ENCODE measurements at places on chromosomes 7 and 10. TPM values are rescaled to one million over a fixed set of nuclear protein-coding genes. Genes with fewer than 3 reads are reported as not detected.

The C10orf67 gene
- not detected for total RNA-seq

The BMS1 gene
- 24.2 TPM for total RNA-seq

The MBLAC1 gene
- 2.4 TPM for total RNA-seq

The MACROH2A2 gene
- total RNA-seq, result under 0.01 TPM

The NODAL gene
- not detected for total RNA-seq

The MACC1 gene
- total RNA-seq, result under 0.01 TPM

The RGR gene
- not detected for total RNA-seq

The DRGX gene
- not detected for total RNA-seq

The ASB15 gene
- total RNA-seq, result not detected

The GATA3 gene
- total RNA-seq, result 0.05 TPM

The INHBA gene
- 0.60 TPM for total RNA-seq

The HTRA1 gene
- total RNA-seq, result 54.7 TPM

The ITIH5 gene
- 0.51 TPM for total RNA-seq

The CHRM2 gene
- total RNA-seq, result not detected

The AOAH gene
- not detected for total RNA-seq

The SH3PXD2A gene
- 2.4 TPM for total RNA-seq

The LIPM gene
- total RNA-seq, result not detected

The GPER1 gene
- 2.0 TPM for total RNA-seq

The SH2D4B gene
- 0.34 TPM for total RNA-seq

The MGAM2 gene
- not detected for total RNA-seq

The CPA5 gene
- not detected for total RNA-seq

The AGR2 gene
- 0.51 TPM for total RNA-seq

The NEURL1 gene
- total RNA-seq, result not detected

The SPDYE5 gene
- total RNA-seq, result not detected

The CDK14 gene
- 3.2 TPM for total RNA-seq

The NPC1L1 gene
- total RNA-seq, result not detected

The TMEM229A gene
- not detected for total RNA-seq
